Stimulated activated CD4-positive, alpha-beta T cell treated with anti-CD3 and anti-CD28 coated beads, Interleukin-12 subunit alpha, Interleukin-12 subunit beta, amount 100 ng/mL, for 4 hours (primary cell): ENCODE measurements at places on chromosomes 4 and X.

GRCh38 chr4:142875117-142875516, 29.0 kb upstream of the INPP4B start:
- DNase-seq, result no peak

DNA sequence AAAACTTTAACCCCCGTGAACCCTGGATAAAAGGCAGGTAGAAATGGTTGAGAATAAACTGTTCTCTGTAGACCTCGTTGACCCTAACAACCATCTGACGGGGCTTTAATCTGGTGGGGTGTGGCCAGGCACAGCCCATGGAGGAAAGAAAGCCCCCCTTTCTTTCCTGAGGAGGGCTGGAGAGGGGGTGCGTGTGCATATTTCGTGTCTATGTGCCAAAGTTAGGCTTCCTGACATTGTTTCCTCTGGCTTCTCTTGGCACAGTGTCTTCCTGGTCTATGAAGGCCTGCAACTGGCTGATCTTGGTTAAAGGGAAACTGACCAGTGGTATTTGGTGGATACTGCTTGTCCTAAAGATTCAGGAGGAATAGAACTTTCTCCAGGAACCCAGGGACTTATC, 97.1 kb downstream of the MGST2 start:
- no peak for DNase-seq

DNA sequence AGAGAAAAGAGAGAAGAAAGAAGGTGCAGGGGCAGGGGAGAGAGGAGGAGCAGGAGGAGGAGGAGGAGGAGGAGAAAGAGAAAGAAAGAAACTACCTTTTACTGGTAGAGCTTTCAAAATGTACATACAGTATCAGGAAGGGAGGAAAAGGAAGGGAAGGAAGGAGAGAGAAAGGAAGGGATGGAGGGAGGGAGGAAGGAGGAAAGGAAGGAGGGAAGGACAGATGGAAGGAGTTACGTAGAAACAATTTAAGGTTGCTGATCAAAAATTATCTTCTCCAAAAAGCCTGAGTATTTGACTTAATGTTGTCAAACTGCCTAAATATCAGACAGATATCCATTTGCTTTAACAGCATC, 13.4 kb downstream of the TBC1D9 start:
- no peak for DNase-seq

GRCh38 chr4:139940600-139940999, 213.4 kb downstream of the MAML3 start:
- no peak for DNase-seq
